ENCODE measurements at places on chromosomes 2 and 18.

DNA sequence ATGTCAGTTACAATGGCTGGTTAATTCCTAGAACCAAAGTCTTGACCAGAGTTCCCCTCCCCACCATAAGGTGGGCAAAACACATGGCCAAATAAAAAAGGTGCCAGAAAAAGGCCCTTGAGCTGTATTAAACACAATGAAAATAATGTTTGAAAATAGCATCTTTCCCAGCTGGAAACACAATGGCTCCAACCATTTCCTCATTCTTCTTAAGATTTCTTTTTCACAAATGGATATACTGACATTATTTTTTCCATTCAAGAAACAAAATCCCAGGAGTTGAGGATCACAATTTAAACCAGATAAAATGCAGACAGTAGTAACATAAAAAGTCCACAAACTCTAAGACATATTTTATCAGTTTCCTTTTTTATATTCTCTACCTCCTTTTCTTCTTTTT is 143.8 kb downstream of the EXOC6B start:
- DNase-seq, result no peak

DNA sequence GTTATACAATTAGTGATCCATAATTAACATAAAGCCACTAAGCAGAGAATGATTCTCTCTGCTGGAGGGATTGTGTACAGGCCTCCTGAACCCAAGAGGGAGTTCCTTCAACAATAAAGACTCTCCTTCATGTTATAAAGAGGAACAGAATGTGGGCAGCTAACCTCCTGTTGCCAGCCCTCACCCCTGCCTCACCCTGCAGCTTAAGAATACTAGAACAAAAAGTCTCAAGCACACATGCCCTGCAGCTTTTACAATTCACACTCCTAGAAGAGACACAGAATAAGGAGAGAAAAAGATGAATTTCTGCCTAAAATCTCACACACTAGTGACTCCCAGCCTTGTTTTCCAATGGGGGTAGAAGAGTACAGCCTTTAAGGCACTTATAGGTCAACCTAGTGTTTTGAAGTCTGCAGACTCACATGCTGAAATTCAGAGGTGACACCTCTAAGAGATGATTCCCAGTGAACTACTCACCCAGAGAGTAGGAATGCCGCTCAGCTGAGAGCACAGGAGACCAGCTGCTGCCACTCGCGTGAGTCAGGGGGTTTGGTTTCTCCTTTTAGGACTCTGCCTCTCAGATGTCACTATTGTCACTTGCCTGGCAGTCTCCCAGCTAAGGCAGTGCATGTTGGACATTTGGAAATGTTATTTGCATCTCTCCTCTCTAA is 32.5 kb upstream of the IL1RL1 start:
- no peak for DNase-seq

- no peak for DNase-seq
These were observed 1681.0 kb upstream of the DDX18 start for GRCh38 chr2:116133381-116133942.

GRCh38 chr2:158903711-158904405 is 64.6 kb upstream of the TANC1 start:
- DNase-seq, result no peak

DNA sequence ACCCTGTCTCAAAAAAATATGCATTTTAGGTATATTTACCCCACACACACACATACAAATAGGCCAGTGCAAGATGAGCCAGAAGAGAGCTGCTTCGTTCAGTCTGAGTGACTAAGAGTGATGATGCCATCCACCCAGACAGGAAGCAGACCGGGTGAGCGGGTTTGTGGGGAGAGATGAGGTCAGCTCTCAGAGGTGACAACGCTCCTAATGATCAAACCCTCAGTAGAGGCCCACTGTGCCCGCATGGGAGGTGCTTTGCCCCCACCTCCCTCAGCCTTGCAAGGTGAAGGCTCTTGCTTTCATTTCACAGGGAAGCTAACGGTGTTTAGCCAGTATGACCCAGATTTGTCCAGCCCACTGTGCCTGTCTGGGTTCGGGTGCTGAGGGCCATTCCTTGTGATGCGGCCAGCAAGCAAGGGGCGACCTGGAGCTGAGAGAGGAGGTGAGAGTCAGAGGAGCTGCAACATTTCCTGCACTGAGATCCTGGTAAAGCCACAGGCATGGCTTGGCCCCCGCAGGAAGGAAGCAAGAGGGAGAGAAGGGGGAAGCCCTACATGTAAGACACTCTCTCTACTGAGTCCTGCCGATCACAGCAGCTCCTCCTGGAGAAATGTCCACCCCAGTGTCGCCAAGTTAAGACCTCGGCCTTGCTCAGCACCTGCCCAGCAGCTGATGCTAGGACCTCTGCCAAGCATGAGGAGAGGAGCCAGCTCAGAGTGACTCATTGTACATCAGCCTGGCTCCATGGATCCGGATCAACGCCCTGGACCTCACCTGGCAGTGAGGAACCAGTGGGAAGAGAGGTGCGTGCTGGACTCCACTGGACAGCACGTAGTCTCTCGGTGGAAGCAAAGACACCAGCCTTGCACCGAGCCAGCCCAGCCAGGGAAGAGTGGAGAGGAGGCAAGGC is 37.0 kb downstream of the NIFK start:
- DNase-seq, result no peak

DNA sequence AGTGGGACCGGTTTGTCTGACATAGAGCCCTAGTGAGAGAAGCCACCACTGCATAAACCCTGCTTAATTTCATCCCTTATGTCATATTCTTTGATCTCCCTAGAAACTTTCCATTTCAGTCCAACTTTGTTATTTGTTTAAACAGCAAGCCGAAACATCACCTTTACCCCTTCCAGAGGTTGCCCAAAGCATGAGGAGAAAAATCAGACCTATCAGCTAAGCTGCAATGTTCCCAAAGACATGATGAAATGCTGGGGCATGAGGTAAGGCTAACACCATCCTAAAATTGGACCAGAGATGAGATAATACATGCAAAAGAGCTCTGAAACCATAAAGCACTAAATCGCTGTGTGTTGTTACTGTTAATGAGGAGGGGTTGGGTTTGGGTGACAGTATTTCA is 447.9 kb upstream of the ACVR2A start:
- no peak for DNase-seq

DNA sequence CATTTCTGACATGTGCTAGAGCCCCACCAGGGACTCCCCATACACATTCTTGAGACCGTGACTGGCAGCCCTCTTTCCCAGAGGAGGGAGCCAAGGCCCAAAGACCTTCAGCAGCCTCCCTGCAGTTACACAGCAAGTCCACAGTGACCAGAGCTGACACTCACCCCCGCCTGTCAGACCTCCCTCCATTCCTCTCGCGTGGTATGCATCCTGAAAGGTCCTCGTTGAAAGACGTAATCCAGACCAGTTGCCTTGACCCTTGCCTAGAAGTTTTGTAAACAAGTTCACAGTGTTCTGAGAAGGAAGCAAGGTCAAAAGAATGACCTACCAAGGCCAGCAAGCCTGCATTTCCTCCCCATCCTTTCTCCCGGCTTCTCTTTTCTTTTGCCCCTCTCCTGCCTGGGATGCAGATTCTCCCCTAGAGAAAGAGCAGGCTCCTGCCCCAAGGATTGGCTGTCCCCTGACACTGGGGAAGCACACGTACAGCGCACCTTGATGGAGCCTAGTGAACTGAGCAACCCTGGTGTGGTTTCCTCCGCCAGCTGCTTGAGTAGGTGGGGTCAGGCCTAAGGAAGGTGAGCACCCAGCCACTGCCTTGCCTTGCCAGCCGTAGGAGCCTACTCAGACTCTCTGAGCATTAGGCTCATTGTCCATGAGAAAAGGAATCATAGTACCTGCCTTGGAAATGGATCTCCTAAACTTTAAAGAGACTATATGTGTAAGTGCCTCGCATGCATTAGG is 18.3 kb downstream of the TRIB2 start:
- DNase-seq, result no peak

GRCh38 chr2:97737421-97738178 is 24.2 kb downstream of the ZAP70 start:
- DNase-seq, result no peak

Data from NCI-H1105 (cell line).